ENCODE measurements at places on chromosomes 11 and 22.

GRCh38 chr11:99683933-99684332, 663.2 kb downstream of the CNTN5 start:
- DNase-seq: no peak

- DNase-seq: no peak
These were observed 37.1 kb upstream of the OLFML1 start for GRCh38 chr11:7448201-7448600.

DNA sequence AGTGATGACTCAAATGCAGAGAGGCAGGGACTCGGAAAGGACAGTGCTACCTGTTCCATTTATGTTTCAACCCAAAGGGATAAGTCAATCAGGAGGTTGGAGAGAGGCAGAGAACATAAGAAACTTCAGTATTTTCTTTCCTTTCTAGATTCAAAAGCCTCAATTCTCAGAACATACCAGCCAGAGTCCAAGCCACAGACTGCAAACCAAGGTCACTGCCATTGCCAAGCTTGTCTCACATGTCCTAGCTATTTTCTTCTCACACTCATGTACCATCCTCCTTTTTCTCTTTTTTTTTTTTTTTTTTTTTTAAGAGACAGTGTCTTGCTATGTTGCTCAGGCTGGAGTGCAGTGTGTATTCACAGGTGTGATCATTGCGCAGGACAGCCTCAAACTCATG, 111.7 kb upstream of the AKIP1 start:
- DNase-seq: no peak

GRCh38 chr11:115627071-115627470, 122.9 kb upstream of the CADM1 start:
- no peak for DNase-seq

DNA sequence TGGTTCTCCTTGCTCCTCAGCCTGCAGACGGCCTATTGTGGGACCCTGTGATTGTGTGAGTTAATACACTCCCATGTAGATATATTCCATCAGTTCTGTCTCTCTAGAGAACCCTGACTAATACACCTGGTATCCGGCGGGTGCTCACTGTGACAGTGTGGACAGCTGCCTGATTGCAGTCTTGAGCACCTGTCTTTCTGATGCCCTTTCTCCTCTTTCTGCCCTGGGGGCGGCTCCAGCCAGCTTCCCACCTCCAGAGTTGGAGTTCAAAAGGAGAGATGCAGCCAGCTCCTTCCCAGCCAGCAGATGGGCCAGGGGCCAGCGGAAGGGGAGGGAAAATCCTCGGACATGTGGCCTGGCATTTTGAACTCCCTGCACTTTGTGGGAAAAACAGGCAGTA, 15.0 kb downstream of the SMIM38 start:
- DNase-seq: peak; percentile 26

DNA sequence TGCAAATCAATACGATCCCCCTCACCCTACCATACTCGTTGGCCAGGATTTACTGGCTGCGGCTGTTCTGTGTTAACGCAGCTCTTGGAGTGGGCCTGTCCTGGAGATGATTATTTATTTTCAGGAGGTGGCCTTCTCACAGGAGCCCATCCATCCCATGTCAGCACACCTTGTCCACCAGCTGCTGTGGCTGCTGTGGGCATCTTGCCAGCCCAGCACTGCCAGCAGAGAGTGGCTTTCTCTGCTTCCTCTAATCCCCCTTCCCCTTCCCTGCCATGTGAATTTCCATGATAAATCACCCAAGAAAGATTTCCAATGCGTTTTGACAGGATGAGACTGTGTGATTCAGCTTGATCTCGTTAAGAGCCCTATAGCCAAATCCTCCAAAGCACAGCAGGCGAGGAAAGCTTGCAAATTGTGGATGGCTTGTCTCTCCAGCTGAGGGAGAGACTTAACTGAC, 309.1 kb upstream of the C11orf87 start:
- DNase-seq: peak; percentile 93

- DNase-seq: no peak
These were observed 8.1 kb upstream of the SLC22A12 start for GRCh38 chr11:64582885-64583284.

- peak; percentile 50 for DNase-seq
These were observed 9.1 kb downstream of the PRR33 start for GRCh38 chr11:1882265-1883238.

DNA sequence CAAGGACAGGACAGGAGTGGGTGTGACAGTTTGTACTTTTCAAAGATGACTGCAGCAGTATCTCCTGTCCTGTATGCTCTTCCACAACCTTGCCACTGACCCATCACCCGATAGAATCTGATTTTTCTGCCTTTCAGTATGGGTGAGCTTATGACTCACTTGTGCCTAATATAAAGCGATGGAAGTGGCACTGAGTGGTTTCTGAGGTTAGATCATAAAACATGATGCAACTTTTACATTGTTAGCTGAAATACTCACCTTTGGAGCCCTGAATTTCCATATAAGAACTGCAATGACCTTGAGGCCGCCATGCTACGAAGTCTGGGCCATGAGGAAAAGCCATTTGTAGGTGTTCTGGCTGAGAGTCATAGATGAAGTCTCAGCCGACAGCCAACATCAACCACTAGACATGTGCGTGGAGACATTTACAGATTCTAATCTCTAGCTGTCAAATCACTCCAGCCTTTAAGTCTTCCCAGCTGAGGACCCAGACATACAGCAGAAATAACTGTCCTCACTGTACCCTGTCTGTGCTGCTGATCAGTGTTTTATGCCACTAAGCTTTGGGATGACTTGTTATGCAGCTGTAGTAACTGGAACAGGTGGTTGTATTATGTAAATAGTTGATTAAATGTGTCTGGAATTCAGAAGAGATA, 105.9 kb upstream of the ARHGAP20 start:
- DNase-seq: no peak

DNA sequence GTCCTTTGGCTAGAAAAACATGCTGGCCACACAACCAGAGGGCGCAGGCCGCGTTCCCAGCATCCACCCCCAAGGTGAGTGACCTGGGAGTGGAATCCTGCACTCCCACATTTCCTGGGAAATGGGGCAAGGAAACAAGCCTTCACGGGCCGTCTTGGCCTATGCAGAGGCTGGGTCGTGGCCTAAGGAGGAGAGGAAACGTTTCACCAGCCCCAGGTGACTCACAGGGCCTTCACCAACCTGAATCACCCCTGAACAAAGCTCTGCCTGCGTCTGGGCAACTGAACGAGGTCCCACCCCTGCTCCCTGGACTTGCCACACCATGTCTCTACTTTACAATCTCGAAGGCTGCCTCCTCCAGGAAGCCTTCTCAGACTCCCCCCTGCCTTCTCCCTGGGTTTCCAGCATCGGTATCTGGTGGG, 13.2 kb downstream of the MYH9 start:
- DNase-seq: no peak

GRCh38 chr11:75790986-75791385, 22.4 kb downstream of the DGAT2 start:
- no peak for DNase-seq

DNA sequence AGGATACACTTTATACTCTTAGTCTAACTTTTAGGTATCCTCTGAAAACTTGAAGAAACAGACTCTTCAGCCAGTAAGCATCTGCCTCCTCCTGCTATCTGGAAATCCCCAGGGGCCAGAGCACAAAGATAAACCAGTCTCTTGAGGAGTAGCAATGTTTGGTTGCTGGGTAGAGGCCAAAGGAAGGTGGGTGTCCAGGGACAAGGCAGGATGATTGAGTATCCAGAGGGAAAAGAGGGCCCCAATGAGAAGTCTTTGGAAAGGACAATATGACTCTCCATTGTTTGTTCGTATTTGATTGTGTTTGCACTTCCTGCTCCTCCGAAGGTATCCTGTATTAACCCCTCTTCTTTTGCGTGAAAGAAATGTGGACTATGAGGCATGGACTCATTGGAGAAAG, 4.8 kb upstream of the OR52I1 start:
- no peak for DNase-seq

- no peak for DNase-seq
These were observed 5.5 kb downstream of the PRSS23 start for GRCh38 chr11:86805873-86806310.

GRCh38 chr11:127462065-127462344, 461.4 kb upstream of the KIRREL3 start:
- DNase-seq: no peak
